Fibroblast of skin of left biceps (primary cell): ENCODE measurements at places on chromosomes 4 and X.

- no peak for DNase-seq
Observed at GRCh38 chr4:140249351-140249750, 95.4 kb upstream of the MAML3 start.

DNA sequence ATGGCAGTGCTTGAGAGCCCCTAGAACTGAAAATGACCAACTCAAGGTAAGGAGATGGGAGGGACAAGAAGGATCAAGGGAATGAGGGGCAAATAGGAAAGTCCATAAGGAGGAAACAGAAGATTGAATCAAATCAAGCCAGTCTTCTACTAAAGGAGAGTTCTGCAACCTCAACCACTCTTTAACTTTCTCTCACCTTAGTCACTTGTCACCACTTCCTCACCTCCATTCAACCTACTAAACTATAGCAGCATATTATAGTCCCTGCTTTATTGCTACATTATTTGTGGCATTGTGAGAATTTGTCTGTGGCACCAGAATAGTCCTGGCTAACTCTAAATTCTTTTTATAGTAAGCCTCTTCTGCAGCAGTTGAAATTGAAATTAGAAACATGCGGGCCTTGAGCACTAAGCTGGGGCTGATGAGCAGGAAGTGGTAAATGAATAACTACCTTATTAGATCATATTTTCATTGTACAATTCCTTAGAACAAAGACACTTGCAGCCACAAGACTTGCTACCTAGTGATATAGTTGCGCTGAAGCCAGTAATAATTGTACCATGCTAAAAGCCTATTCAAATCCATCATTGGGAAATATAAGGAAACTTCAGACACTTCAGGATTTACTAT lies 336.9 kb downstream of the ZNF674 start:
- DNase-seq, result peak; percentile 24

GRCh38 chrX:38332505-38332904 lies 5.2 kb upstream of the RPGR start:
- DNase-seq, result no peak

- DNase-seq, result no peak
Observed at GRCh38 chr4:98996056-98996764, 689 bp downstream of the METAP1 start.

DNA sequence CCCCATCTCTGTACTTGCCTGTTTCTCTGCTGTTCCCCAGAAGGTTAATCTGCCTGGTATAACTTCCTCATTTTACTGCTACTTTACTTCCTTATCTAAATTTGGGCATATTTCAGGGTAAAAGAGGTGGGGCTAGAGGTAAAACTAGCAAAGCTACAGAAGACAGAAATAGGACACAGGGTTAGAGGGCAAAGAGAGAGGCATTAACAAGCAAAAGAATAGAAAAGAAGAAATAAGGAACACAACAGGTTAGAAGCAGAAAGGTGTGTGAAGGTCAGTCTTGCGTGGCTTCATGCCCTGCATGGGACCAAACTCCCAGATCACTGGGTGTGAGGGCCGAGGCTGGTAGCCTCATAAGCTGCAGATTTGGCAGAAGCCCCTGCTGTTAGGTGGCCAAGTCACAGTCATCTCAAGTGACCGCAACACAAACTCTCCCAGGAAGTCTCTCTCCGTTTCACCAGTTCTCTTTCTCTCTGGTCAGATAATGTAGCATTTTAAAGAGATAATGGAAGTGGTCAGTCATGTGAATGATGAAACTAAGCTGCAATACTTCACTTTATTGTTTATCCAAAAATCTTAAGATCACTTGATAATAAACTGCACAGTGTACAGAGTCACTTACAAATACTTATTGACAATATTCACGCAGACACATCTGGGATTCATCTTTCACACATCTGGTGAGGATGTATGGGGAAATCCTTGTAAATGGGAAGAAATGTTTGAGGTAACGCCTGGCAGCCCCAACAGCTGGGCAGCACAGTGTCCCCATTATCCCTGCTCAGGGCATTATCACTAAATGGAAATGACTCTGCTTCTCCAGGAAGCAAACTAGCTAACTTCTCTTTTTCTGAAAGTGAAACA lies 16.4 kb downstream of the TMEM154 start:
- no peak for DNase-seq

GRCh38 chr4:1446502-1447386 lies 40.5 kb upstream of the NKX1-1 start:
- DNase-seq, result no peak

- DNase-seq, result no peak
Observed at GRCh38 chrX:38770152-38770551, 31.1 kb upstream of the MID1IP1 start.

GRCh38 chr4:140363558-140363957 lies 9.9 kb upstream of the SCOC start:
- DNase-seq, result no peak

- DNase-seq, result peak; percentile 83
Observed at GRCh38 chr4:122783301-122784215, 43.1 kb upstream of the FGF2 start.

- no peak for DNase-seq
Observed at GRCh38 chr4:83212041-83212851, 72.4 kb downstream of the COQ2 start.

DNA sequence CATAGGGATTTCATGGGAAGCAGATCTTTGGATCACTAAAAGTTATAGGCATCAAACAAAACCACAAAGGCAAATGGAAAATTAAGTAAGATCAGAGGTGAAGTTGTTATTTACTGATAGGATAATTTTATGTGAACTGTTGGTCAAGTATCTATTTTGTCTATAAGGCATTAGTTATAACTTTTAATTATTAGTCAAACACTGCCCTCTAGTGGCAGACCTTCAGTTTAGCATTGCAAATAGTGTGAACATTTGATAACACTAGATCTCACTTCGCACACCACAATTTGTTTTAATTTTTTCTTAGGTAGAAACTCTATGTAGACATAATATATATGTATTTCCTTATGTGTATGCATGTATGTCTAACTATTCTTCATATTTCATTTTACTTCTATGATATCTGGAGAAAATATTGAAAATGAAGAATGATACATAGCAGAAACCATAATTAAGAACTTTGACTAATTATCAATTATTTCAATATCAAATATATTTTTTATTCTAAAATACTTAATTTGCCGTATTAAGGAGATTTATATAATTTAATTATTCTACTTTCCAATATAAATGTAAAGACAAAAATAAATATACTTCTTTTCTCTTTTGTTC lies 214.5 kb upstream of the TACR3 start:
- peak; percentile 1 for DNase-seq

- DNase-seq, result no peak
Observed at GRCh38 chr4:7564242-7564641, 129.5 kb upstream of the PSAPL1 start.

DNA sequence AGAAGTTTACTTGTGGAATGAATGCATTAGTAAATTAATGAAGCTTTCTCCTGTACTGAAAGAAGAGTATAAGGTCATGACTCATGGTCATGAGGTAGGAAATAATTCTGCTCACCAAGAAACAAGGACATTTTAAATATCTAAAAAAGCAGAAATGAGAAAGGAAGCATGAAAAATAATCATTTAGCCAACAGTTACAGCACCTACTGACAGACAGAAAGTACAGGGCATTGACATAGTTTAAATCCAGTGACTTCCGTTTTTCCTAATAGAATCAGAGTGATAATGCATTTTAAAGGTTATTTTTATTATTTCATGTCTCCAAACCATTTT lies 30.5 kb upstream of the ACSL1 start:
- no peak for DNase-seq

DNA sequence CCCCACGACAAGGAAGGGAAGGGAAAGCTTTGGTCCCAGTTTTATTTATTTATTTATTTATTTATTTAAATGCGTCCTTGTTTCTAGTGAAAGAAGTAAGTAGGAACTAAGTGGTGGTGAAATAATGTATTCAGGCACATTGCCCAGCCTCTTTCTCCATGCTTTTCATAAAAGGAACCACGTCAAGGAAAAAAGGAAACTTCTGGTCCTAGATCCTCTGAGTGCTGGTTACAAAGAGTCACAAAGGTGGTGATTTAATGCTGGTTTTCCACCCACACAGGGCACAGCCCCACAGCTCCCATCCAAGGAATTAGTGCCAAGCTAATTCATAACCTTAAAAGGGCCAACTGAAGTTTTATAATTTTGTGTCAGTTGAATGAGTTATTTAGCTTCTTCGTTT lies 206.6 kb upstream of the GYPA start:
- no peak for DNase-seq

DNA sequence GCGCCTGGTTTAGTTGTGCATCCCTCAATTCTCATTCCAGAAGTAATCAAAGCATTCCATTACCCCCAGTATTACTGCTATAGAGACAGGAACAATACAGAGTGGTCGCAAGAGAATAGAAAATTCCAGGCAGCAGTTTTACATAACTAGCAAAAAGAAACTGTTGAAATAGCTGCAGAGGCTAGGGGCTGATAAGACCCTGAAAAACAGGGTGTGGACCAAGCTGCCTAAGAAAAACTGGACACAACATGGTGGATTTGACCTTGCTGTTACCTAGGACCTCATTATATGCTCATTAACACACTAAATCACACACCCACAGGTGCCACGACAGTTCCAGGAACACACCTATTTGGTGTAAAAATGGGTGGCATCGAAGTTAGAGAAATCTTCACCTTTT lies 15.4 kb downstream of the EPGN start:
- DNase-seq, result no peak

DNA sequence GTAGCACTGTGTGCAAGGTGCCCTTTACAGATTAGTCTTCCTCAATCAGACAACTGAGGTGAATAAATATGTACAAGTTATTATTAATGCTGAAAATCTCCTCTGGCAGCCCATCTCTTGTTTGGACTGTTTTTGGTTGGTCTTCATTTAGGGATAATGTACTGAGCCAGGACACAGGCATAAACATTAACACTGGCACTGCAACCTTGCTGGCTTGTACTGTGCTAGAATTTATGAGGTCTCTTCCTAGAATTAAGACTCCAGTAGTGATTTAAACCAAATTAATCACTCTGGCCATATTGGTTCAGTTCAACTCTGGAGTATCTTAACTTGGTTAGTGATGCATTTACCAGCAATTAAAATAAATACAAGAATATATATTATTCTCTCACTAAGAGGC lies 244.7 kb upstream of the GK2 start:
- DNase-seq, result no peak

DNA sequence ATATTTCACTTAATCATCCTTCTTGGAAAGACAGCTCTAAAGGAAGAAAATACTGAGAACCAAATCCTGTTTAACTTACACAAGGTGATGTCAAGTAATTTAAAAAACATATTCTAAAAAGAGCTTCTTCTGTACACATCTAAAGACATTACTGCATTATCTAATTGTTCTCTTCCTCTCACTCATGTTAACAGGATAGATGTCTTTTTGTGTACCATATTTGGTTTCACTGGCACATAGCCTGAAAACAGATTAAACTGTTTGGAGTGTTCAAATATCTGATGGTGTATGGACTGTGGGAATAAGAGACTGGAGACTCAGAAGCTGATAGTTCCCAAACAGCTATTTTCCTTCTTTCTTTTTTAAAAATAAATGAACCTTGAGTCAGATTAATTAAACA lies 213.3 kb upstream of the MAB21L2 start:
- DNase-seq, result no peak

DNA sequence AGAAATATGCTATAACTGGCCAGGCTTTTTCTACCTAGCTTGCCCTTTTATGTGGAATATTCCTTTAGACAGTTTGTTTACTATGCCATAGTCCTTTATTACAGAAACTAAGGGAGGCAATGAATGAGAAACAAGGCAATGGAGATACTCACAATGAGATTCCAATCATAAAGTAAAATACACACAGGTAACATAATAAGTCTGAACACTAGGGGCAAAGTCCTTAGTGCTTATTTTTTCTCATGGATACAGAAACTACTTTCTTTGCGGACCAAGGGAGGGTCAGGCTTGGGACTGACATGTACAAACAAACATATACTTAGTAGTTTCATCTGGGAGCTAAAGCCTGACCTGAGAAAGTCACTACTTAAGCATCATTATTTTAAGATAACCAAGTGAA lies 16.0 kb upstream of the UGT8 start:
- DNase-seq, result no peak

GRCh38 chr4:160193787-160194186 lies 1090.9 kb downstream of the RAPGEF2 start:
- DNase-seq, result no peak

GRCh38 chr4:53592686-53593501 lies 1.6 kb upstream of the LNX1 start:
- no peak for DNase-seq

DNA sequence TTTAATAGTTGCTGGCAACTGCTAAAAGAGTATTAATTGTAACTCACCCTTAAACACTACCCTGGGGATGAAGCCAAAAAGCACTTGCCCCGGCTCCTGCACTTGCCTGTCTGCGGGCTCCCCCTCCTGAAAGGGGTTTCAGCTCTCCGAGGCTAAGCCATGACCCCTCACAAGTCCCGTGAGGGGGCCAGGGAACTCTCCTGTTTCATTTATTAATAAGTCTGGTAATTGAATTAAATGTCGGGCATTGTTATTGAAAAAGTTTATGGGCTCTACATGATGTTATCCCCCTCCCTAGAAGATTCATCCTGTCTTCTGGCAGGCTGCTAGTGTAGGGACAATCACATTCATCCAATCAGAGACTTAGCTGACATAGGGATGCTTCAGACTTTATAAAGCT lies 23.3 kb downstream of the GSPT2 start:
- DNase-seq, result no peak

DNA sequence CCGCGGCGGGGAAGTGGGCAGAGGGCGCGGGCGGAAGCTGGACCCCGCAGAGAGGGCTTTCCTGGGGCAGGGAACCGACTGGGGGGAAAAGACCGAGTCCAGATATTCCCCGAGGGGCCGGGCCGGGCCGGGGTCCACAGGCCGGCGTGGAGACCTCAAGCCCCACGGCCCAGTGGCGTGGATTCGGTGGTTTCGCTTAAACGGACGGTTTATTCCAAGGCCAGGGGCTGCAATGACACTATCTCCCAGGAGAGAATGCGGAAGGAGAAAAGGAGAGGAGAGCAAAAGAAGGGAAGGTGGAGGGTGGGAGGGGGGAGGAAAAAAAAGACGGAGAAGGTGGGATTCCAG lies 10.8 kb downstream of the ARX start:
- DNase-seq, result no peak

- DNase-seq, result no peak
Observed at GRCh38 chr4:37664696-37665095, 21.5 kb downstream of the RELL1 start.

DNA sequence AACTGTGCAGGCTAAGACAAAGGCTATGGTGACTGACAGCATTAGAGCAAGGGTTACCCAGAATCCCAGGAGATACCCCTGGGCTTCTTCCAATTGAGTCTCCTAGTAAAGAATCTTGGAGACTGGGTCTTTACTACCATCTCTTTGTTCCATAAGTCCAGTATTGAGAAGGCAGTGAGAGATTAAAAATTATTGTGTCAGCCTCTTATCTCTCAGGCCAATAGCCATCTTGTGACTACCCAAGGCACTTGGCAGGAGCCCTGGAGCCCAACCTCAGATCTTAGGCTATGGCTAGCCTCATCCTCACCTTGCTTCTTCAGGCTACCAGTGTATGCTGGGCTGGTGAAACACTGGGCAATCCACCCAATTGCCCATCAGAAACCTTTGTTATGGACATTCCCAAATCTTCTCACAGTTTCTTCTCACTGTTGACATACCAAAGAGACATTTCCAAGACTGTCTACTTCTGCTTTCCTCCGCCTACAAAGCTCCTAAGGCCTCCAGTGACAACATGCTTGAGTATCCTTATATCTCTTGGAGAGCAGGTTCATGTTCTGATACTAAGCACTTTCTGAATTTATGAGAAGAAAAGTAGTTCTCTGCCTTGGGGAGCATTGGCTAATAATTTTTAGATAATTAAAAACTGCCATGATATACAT lies 76.3 kb upstream of the STIM2 start:
- DNase-seq, result no peak
